ENCODE measurements at places on chromosomes 2 and 18. TPM values are rescaled to one million over a fixed set of nuclear protein-coding genes. Genes with fewer than 3 reads are reported as not detected.

GRCh38 chr18:57806978-57807285, 3.8 kb upstream of the ATP8B1 start:
- no peak for DNase-seq

Gene ABHD1
- 0.34 TPM for total RNA-seq

Gene ANKRD62
- total RNA-seq = not detected

- DNase-seq = no peak
Measured at GRCh38 chr2:71347517-71347916, 15.9 kb downstream of the ZNF638 start.

- no peak for DNase-seq
Measured at GRCh38 chr2:62478093-62478580, 27.9 kb downstream of the TMEM17 start.

- DNase-seq = no peak
Measured at GRCh38 chr2:9390151-9390850, 33.0 kb downstream of the ITGB1BP1 start.

GRCh38 chr2:69560147-69560482, 83.4 kb downstream of the AAK1 start:
- no peak for DNase-seq

DNA sequence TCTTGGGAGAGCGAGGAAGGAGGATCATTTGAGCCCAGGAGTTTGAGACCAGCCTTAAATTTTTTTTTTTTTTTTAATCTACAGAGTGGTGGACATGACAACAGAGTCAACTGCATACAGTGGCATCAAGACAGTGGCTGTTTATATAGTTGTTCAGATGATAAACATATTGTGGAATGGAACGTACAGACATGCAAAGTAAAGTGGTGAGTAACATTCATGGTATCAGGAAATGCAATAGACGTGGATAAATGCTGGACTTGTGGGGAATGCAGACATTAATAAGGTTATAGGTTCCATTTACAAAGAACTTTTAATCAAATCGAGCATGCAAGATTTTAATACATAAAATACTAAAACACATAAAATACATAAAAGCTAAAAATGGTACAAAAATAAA, 11.9 kb downstream of the WDR43 start:
- DNase-seq = no peak

GRCh38 chr2:2292381-2292780, 38.7 kb downstream of the MYT1L start:
- DNase-seq = no peak

DNA sequence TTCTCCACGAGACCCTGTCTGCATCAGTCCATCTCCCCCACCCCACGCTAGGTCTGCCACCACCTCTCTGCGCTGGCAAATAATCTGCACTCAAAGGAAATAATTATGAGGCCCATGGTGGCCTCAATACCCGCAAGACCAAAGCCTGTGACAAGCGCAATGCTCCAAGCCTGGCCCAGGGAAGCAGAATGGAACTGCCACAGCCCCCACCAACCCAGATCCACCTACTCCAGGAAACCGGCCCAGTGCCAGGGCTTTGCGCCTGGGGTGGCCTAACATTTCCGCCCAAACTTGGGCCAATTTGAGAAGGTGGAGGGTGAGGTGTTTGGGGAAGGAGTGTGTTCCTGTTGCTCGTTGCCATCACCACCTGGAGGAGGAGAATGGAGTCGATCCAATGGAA, 26.0 kb upstream of the ATOH8 start:
- no peak for DNase-seq

DNA sequence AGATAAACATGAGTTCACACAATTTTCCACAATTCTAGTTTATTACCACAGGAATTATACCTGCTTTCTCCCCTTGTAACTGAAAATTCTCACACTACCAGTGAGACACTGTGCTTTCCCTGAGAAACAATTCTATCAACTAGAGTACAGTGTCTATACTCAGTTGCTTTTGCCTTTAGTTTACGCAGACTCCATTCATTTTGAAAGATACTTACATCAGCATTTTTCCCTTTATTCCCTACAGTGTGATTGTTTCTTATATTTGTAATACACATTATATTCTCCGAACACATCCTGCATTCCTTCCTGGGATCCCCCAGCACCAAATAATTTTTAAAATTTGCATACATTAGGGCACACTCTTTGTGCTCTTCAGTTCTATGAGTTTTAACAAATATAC, 1455.5 kb downstream of the SUCLG1 start:
- DNase-seq = no peak

- DNase-seq = no peak
Measured at GRCh38 chr2:239793836-239794235, 231.3 kb downstream of the NDUFA10 start.

GRCh38 chr2:201953880-201954279, 79.8 kb upstream of the FZD7 start:
- DNase-seq = no peak

Gene TMEM178A
- 28.7 TPM for total RNA-seq

DNA sequence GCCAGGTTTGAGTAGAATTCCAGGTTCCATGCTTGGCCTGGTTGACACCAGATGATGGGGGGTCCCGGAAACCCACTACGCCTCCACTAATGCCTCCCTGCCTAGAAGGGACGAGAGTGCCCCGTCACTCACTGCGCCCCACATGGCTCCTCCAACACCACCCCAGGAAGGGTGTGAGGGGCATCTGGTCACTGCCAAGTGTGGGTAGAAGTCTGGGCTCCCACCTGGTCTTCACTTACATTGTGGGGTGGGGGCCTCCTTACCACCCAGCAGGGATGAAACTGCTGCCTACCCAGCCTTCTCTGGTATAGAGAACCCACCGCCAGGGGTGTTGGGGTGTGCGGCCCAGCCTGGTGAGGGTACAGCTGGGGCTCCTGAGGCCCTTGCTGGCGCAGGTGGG, 65.2 kb upstream of the B3GNT7 start:
- no peak for DNase-seq

DNA sequence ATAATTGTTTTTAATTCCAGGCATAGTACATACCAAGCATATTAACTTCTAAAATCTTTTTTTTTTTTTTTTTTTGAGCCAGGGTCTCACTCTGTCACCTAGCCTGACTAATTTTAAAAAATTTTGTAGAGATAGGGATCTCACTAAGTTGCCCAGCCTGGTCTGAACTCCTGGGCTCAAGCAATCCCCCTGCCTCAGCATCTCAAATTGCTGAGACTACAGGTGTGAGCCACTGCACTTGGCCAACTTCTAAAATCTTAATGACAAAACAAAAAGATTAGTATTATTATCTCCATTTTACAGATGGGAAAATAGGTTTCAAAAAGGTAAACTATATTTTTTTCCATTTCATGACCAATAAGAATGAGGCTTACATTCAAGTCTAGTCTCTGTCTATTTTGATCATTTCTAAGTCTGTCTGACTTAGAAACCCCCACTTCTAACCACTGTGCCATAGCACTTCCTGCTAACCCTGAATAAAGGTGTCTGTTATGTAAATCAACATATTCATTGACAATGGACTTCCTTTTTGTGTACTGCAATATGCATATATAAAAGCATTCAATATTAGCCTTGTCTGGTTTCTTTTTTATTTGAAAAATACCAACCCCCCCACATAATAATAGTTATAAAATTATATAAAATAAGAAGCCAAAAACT, 28.7 kb upstream of the ZEB2 start:
- no peak for DNase-seq

- DNase-seq = no peak
Measured at GRCh38 chr2:38098421-38099098, 22.6 kb upstream of the CYP1B1 start.

- no peak for DNase-seq
Measured at GRCh38 chr2:182573553-182573952, 142.5 kb upstream of the DNAJC10 start.

GRCh38 chr2:227370791-227371312, 8.3 kb downstream of the TM4SF20 start:
- DNase-seq = no peak

Gene EVA1A
- 11.5 TPM for total RNA-seq

DNA sequence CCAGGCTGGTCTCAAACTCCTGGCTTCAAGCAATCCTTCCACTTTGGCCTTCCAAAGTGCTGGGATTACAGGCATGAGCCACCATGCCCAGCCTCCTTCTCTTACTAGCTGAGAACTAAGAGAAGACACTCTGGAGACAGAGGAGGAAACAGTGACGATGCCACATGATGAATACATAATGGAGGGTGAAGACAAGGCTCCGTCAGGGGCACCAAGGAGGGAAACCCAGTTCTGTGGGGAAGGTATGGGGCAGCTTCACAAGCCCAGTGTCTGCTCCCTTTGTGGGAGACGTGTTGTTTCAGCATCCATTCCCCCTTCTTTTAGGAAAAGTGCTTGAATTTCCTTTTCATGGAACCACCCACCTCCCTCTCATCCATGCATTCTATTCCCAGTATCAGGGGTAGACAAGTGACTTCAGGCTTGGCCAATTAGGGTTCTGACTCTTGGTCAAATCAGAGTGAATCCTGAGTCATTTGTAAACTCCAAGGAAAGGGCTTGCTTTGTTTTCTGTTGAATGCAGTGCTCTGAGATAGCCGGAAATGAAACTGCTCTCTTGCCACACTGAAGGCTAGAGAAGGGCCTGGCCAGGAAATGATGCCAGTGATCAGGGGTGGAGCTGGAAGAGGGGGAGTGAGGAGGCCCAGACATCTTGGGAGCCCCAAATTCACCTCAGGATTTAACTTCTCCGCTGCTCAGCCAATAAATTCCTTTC, 23.7 kb downstream of the TMEM127 start:
- DNase-seq = no peak

DNA sequence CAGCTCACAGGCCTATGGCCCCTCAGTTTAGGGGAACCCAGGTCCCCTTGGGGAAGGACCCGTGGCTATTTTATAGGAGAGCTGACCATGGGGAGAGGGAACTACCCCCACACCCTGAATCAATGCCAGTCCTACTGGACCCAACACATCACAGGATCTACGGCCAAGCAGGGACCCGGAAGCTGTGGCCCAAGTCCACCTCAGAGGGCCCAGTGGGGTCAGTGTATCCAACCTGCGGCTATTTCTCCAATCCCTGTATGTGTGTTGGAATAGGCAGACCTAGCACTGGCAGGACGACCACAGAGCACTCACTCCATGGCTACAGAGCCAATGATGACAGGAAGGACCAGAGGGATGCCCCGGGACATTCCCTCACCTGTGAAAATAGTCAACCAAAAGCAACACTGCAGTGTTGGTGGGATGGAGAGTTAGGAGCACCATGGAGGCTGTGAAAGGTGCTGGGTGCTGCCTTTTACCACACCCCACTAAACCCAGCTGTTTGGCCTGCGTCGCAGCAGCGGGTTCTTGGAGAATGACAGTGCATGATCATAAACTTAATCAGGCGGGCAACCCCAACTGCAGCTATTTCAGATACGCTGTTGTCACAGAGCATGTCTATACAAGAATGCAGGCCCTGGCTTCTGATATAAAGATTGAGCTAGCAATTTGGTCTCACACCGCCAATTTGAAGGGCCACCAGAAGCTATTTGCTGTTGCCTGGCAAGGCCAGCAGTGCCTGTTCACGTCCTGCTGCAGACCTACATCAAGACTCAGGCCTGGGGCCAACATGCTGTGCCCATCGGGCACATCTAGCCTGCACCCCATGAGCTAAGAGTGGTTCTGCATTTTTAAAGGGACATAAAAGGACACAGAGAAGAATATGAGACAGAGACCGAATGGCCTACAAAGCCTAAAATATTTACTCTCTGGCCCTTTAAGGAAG, 110.4 kb downstream of the EIPR1 start:
- DNase-seq = no peak

Gene CAVIN2
- total RNA-seq = 0.11 TPM

Gene CCDC102B
- 3.1 TPM for total RNA-seq

DNA sequence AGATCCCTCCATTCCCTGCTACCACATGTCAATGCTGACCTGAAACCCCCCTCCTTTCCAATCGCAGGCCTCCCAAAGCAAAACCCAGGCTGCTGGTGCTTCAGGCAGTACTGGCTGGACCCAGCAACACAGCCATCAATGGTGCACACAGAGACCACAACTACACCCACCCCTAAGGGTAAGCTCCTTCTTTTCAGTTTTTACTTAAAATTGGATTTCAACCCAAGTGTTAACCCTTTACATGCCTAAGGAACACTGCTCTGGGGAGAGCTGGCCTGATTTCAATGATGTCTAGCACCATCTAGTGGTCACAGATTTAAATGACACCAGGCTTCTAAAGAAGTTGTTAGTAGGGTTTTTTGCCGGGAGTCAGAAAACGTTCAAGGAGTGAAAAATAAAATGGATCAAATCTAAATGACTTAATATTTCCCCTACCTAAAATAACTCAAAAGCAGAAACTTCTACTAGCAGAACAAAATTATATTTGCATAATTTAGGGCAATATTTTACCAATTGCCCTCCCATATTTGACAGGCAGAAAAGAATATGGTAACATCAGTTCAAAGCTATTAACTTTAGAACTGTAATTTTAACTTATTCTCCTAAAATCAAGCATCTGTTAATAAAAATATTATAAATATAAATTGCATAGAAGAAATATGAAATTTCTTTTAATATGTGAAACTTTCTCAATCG, 24.6 kb downstream of the FECH start:
- peak; percentile 12 for DNase-seq

- no peak for DNase-seq
Measured at GRCh38 chr2:42944779-42945415, 152.5 kb upstream of the HAAO start.

Gene SLC5A7
- 1.8 TPM for total RNA-seq

Gene CRYGC
- not detected for total RNA-seq

All from progenitor cell of endocrine pancreas (in vitro differentiated cells).